ENCODE measurements at places on chromosomes 1 and 21. TPM values are rescaled to one million over a fixed set of nuclear protein-coding genes. Genes with fewer than 3 reads are reported as not detected.

MX2 gene
- 0.35 TPM for total RNA-seq

RAD54L gene
- 33.1 TPM for total RNA-seq

CHIA gene
- not detected for total RNA-seq

PAPPA2 gene
- total RNA-seq, result 0.05 TPM

SERINC2 gene
- 258 TPM for total RNA-seq

All from airway epithelial cell (primary cell).